GM23248 (cell line): ENCODE measurements at places on chromosomes 5 and 9. TPM values are rescaled to one million over a fixed set of nuclear protein-coding genes. Genes with fewer than 3 reads are reported as not detected.

- DNase-seq: peak; percentile 87
Observed at GRCh38 chr9:132878695-132879456, at the start of gene SPACA9. Gene SPACA9, plus strand, starts transcription at chr9:132878898. Its CDS starts 5,050 bp downstream, at chr9:132883948.

DNA sequence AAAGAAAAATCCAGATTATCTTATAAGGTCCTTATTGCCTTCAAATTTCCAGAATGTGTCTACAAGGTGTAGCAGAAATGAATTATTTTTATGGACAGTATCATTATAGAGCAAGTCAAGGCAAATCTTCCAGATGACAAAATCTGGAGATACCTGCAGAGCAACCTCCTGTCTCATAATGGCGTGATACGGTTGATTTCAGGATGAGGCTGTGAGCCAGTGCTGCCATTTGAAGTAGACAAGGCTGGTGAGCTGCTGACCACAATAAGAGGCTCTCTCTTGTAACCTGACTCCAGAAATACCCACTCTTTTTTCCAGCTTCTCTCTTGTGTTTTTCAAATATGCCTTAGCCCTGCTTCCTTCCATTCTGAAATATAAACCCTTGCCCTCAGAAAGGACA is 108.2 kb downstream of the HTR1A start:
- DNase-seq: no peak

Gene IL31RA
- 0.89 TPM in 1 of 2 replicates, not detected in the other for total RNA-seq

- no peak for DNase-seq
Observed at GRCh38 chr9:99998266-99998665, 91.8 kb downstream of the STX17 start.

DNA sequence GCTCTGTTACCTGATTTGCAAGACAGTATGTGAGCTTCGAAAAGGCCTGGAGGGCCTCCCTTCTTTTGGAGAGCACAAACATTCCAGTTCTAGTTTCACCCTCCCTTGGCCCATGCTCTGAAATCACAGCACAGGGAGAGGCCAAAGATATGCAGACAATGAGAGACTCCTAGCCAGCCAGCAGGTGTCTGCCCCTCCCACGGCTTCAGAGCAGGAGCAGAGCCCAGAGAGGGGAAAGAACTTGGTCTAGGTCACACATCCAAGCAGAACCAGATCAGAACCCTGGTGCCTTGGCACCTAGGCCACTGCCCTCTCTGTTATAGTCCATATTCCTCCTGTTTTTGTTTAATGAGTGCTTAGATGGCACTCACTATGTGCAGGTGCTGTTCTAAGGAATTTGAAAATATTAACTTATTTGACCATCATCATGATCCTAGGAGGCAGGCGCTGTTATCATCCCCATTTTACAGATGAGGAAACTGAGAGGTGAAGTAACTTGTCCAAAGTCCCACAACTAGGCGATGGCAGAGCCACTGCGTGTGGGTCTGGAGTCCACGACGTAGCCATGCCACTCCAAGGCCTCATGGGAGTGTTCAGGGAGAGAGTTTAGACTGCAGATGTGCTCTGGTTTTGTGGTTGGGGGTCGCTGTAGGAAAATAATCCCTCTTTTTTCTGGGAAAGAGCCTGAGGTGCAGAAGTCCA is 27.2 kb downstream of the TMOD1 start:
- no peak for DNase-seq

Gene SLC45A2
- not detected in 2 replicates for total RNA-seq

GRCh38 chr5:41797662-41798061 is 72.6 kb downstream of the OXCT1 start:
- DNase-seq: no peak

GRCh38 chr5:84632418-84632817 is 247.7 kb upstream of the EDIL3 start:
- no peak for DNase-seq

Gene CLIC3
- total RNA-seq: 33.3 and 37.7 TPM in 2 replicates

Gene PCDHB3
- total RNA-seq: 0.76 and 1.1 TPM in 2 replicates

- no peak for DNase-seq
Observed at GRCh38 chr5:175538576-175538975, 60.2 kb downstream of the SFXN1 start.

DNA sequence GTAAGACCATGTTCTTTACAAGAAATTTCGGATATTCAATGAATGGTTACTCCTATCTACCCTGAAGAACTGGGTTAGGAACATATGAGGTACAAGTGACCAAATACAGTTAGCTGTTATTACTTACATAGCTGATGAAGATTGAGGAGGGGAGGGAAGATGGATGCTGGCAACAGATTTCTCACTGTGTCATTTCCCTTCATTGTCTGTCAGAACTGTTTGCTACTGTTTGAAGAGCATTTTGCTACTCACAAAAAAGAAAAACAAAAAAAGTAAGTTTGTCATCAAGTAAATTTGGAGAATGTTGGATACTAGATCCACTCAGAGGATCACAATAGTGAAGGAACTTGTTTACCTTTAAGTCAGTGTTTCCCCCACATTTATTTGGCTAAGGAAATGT is 53.7 kb downstream of the ENC1 start:
- DNase-seq: no peak

DNA sequence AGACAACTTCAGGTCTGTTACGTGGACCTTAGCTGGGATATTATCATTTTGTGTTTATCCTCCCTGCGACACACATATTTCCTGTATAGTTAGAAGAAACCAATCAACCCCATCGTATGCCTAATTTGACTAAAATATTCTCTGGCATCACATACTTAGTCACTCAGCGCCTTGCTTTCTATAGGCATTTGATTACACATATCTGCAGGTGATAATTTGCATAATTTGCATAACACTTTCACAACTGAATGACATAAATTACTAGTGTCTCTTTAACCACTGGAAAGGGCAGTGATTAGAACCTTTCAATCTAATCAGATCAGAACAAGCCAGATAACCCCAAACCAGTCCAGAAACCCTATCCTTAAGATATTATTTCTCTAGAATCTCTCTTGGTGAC is 390.2 kb downstream of the TLR4 start:
- DNase-seq: no peak

- DNase-seq: peak; percentile 33
Observed at GRCh38 chr5:8827696-8828095, 718.2 kb downstream of the SEMA5A start.

Gene GPR151
- not detected in 2 replicates for total RNA-seq

Gene CDH12
- total RNA-seq: not detected in 2 replicates

DNA sequence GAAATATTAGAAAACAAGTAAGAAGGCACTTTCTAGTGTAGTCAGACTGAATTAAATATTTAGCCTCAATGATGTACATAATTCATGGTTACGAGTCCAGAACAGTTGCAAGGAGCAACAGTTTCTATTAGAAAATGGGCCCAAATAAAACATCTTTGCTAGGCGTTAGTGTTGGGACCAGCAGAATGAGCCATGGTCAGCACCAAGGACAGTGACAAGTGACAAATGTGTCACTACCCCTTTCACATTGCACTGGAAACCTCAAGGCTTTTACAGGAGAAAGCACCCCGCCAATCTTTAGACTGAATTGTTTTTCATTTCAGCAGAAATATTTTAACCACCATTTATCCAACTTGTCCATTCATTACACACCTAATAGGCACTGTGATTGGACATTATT is 301.3 kb upstream of the ADCY2 start:
- DNase-seq: no peak

GRCh38 chr5:153543288-153543687 is 52.8 kb downstream of the GRIA1 start:
- no peak for DNase-seq

- no peak for DNase-seq
Observed at GRCh38 chr9:102499468-102499867, 495.7 kb upstream of the CYLC2 start.

DNA sequence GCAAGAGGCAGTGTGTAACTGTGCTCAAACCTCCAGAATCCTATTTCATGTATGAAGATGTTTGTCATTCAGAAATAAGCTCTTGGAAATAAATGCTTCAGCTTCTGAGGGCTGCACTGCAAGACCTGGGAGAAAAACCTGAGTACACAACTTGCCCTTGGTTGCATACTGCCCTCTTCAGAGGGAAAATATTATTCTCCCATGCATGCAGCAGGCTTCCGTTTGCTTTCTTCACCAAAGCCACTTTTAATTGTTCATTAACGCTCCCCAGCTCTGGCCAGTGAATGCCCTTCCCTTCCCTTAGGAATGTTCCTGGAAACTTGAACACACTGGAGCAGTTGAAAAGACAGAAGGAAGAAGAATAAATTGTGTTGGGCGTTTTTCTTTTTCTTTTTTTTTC is 2.5 kb upstream of the WHRN start:
- peak; percentile 56 for DNase-seq

Gene RANBP3L
- total RNA-seq: not detected in 2 replicates

Gene SLC1A3
- total RNA-seq: 1.8 and 2.5 TPM in 2 replicates

- no peak for DNase-seq
Observed at GRCh38 chr9:5492965-5493678, 17.2 kb upstream of the PDCD1LG2 start.

- no peak for DNase-seq
Observed at GRCh38 chr9:36056896-36057295, 20.2 kb downstream of the RECK start.

Gene LHX3
- total RNA-seq: not detected in 2 replicates

DNA sequence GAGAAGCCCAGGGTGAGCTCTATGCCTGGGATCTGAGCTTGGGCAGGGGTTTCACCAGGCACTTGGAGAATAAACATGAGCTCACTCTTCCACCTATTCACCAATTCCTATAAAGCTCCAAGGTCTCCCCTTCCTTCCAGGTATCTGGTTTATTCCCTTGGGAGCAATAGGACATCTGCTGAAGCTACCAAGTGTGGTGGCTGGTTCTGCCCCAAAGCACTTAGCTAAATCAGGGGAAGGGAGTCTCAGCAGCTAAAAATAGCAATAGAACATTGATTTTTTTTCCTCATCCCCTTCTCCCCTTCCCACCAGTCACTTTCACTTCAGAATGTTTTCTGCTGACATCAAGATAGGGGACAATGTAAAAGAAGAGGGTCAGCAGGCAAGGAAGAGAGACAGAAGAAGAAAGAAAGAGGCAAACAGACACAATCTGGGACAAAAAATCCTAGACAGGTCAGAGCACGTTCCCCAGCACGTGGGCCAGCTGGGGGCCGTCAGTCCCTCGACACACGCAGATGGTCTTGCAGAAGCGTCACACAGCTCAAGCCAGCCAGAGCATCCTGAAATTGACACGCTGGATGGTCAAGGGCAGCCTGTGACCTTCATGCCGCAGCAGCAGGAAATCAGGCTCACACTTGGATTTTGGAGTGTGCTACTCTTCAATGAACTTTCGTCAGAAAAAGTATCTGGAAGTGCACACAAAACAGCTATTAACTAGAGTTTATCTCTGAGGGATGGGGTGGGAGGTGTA is 176.0 kb downstream of the ZNF608 start:
- DNase-seq: no peak

Gene TRPM3
- not detected in 2 replicates for total RNA-seq

GRCh38 chr5:164097749-164098148 is 592.3 kb downstream of the MAT2B start:
- no peak for DNase-seq

DNA sequence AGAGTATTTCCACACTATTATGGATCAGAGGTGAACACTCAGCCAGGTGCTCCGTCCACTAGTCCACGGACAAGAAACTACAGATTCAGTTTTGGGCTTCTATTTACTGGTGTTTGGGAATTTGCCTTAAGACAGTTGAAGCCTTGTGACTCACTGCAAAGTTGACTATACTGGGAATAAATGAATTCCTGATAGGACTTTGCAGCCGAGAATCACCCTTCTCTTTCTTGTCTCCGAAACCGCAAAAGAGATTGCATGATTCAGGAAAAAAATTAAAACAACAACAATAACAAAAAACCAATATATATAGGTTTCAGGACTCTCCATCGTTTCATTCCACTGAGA is 716 bp downstream of the TMEM171 start:
- DNase-seq: peak; percentile 53

DNA sequence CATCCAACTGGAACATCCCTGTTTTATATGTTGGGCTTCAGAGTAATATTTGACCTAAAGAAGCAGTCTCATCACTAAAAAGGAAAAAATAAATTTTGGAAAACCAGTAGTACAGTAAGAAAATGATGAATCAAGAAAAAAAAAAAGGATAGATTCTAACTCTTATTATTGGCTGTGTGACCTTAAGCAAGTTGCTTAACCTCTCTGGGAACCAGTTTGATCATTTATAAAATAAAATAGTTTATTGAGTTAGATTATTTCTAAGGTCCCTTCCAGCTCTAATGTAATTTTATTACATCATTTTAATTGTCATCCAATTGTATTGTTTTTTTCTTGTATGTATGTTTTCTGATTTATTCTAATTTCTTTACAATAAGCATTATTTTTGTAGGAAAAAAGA is 127.0 kb downstream of the PRELID2 start:
- DNase-seq: no peak

GRCh38 chr9:97529363-97530076 is 28.1 kb downstream of the TMOD1 start:
- peak; percentile 36 for DNase-seq

DNA sequence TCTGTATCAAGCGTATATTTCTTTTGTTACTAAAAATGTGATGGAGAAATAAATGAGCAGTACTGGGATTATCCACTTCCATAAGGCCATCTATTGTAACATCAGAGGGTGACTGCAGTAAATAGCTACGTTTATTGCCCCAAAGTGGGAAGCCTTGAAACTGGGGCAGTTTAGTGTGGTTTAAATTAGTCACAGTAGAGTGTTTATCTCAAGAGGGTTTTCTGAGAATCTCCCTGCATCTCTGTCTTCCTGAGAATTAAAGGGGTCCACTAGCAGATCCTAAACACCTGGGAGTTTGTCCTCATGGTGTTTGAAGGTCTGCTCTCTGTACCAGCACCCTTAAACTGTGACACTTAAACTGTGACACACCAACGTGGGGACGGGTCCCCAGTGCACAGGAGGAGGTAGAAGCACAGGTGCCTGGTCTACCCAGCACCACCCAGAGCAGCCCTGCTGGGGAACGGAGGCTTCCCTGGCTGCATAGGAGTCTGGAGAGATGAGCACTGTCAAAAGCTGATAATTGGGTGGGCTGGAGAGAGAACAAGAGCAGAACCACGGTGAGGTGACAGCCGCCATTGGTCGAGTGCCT is 25.2 kb downstream of the PRRC2B start:
- peak; percentile 75 for DNase-seq

Gene SH3TC2
- 1.1 and 1.5 TPM in 2 replicates for total RNA-seq

- no peak for DNase-seq
Observed at GRCh38 chr9:133664173-133665050, 28.2 kb downstream of the DBH start.

Gene LEAP2
- total RNA-seq: 0.13 TPM in 1 of 2 replicates, not detected in the other

- DNase-seq: no peak
Observed at GRCh38 chr9:113919382-113919781, 43.3 kb downstream of the ZNF618 start.

DNA sequence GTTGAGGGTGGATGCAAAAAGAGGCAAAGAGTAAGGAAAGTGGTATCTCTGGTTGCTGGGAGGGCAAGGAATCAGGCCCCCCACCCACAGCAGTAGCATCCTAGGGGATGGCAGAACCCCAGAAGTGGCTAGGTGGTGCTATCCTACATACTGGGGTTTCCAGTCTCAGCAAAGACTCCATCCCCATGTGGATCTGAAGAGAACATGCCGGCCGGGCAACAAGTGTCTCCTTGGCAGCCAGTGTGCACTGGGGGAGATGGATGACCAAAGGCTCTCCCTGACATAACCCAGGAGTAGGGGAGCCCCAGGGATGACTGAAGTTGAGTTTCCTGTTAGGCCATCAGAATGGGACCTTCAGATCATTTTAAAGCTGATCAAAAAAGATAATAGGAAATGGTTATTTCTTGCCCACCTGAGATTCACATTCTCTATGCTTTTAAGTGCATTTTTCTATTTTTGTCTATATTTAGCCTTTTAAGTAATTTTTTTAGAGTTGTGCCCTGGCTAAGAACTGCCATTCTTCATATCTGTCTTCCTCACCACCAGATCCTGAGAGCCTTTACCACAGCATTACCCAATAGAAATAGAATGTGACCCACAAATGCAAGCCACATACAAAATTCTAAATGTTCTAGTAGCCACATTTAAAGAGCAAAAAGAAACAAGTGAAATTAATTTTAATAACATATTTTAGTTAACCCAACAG is 78.7 kb upstream of the SMIM23 start:
- DNase-seq: no peak

Gene NEUROG1
- total RNA-seq: not detected in 2 replicates
